Fibroblast of skin of scalp (primary cell): ENCODE measurements at places on chromosomes 16 and 17.

DNA sequence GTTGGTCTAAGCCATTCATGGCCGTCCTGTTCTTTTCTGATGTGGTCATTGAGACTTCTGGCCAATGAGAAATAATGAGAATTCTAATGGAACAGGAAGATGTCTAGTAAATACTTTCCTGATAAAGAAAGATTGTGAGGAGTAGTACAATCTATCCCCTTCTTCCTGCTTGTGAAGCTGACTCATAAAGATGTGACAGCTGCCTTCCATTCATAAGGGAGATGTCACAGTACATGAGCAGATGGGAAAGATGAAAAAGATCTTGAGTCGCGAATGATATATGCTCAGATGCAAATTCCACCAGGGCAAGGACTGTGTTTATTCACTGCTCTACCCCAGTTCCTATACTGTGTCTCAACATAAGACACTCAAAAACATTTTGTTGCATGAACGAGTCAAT, 111.7 kb upstream of the FOXF1 start:
- DNase-seq, result no peak

DNA sequence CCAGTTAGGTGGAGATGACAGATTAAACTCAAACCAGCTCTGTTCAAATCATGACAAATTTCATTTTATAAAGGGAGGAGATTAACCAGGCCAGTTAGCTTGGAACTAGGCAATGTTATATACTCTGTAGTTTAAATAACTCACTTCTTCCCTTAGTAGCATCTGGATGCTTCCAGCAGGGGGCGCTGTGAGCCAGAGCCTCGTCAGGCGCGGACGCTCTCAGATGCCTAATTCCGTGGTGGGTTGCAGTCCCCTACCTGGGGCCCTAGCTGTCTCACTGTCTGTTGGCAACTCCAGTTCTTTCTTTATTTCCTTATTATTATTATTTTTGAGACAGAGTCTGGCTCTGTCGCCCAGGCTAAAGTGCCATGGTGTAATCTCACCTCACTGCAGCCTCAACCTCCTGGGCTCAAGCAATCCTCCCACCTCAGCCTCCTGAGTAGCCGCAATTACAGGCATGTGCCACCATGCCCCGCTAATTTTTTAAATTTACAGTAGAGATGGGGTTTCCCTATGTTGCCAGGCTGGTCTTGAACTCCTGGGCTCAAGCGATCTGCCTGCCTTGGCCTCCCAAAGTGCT, 17.3 kb upstream of the WFDC1 start:
- peak; percentile 61 for DNase-seq

GRCh38 chr17:72733619-72734282, 358.7 kb downstream of the SLC39A11 start:
- DNase-seq, result no peak

- peak; percentile 48 for DNase-seq
These were observed 9.8 kb upstream of the CSNK1D start for GRCh38 chr17:82283208-82283749.

- no peak for DNase-seq
These were observed 109.6 kb downstream of the HS3ST3A1 start for GRCh38 chr17:13491916-13492736.

GRCh38 chr17:7912927-7913524, 3.1 kb downstream of the RNF227 start:
- DNase-seq, result peak; percentile 76

- peak; percentile 57 for DNase-seq
These were observed 107.9 kb downstream of the SMG6 start for GRCh38 chr17:2195729-2196128.

- DNase-seq, result no peak
These were observed 4.6 kb downstream of the CIITA start for GRCh38 chr16:10881479-10882030.

DNA sequence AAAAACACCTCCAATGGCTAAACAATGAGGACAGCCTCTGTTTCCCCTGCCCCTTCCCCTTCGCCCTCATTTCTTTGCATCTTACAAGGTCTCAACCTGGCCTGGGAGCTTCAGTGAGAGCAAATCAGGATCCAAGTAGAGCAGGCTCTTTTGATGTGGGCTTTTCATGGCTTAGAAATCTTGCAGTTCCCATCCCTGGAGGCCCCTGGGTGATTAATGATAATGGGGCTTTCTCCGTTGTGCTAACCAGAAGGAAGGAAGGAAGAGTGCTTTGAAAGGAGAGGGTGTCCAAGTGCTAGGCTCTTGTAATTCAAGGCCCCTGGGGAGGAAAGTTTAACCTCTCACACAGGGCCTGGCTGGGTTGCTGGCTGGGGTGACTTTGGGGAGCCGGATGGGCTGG, 18.5 kb upstream of the IRX3 start:
- no peak for DNase-seq

DNA sequence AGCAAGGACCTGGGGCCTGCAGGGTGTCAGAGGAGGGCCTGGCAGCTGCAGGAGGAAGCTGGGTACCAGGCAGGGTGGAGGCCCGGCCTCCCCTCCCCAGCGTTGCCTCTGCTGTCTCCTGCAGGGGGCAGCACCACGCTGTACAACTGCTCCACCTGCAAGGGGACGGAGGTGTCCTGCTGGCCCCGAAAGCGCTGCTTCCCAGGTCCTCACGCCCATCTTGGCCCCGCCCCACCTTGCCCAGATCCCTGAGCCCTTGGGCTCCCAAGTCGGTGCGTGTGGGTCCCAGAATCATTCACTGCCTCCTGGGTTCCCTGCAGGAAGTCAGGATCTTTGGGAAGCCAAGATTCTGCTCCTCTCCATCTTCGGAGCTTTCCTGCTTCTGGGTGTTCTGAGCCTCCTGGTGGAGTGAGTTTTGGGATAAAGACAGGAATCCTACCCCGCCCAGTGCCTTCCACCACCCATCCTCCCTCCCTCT, 1.2 kb downstream of the TMEM95 start:
- peak; percentile 66 for DNase-seq

- DNase-seq, result no peak
These were observed 42.4 kb upstream of the ABCA10 start for GRCh38 chr17:69271023-69271422.

DNA sequence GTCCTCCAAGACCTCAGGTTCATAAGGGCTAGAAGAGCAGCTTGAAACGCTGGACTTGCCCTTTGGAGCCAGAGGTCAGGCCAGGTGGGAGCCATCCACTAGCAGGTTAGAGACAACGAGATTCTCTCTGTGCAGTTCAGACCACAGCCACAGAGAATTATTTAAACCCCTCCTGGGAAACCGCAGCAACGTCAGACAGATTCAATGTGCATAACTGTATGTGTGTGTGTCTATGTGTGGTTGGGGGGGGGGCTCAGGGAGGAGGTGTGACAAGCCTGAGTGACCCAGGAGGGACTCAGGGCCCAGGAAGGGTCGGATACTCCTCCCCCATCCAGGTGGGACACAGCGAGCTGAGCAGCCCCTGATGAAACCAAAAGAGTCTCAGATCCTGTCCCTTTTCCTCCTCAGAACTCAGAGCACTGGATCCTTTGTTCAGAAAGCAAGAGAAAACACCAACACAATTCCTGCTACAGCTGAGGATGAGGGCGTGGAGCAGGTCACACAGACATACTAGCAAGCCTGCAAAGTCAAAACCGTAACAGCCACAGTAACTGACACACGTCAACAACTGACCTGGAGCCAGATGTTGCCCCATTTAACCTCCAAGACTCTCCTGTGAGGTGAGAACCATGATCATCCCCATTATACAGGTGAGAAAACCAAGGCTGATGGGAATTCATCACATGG, 66.8 kb downstream of the XYLT1 start:
- peak; percentile 50 for DNase-seq

DNA sequence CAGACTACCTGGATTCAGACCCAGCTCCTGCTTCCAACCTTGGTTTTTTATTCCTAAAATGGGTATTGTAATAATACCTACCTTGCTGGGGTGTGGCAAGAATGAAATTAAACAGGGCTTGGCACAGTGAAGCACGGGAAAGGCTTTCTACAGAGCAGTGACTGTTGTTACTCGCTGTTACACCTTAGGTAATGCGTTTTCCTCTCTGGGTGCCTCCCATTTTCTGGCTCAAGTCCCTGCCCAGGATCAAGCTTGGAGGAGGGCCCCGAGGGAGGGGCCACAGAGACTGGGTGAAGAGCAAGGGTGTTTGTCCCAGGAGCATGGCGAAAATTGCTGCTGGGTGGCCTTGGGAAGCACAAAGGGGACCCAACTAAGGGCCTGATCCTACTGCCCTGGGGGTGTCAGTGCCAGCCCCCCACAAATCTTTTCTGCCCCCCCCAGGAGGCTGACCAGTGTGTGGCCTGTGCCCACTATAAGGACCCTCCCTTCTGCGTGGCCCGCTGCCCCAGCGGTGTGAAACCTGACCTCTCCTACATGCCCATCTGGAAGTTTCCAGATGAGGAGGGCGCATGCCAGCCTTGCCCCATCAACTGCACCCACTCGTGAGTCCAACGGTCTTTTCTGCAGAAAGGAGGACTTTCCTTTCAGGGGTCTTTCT, 13.3 kb downstream of the MIEN1 start:
- no peak for DNase-seq

- DNase-seq, result no peak
These were observed 5.2 kb downstream of the ARSG start for GRCh38 chr17:68296217-68297191.

- peak; percentile 73 for DNase-seq
These were observed 60.8 kb upstream of the MED9 start for GRCh38 chr17:17416007-17416399.

DNA sequence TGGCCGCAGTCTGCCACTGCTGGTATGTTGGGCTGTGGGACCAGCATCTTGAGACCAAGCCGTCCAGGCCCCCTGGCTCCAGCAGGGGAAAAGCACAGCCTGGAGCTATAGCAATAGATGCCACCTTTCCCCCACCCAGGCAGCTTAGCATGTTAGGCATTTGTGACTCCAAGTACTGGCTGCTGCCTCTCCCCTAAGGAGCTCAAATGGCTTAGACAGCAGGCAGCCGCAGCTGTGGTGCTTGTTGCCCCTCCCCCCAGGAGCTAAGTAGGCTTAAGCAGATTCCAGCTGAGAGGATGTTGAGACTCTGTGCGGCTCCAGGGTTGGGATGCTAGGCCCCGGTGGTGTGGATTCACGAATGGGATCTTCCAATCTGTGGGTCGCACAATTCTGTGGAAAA, 88.8 kb upstream of the ANKFN1 start:
- DNase-seq, result no peak

DNA sequence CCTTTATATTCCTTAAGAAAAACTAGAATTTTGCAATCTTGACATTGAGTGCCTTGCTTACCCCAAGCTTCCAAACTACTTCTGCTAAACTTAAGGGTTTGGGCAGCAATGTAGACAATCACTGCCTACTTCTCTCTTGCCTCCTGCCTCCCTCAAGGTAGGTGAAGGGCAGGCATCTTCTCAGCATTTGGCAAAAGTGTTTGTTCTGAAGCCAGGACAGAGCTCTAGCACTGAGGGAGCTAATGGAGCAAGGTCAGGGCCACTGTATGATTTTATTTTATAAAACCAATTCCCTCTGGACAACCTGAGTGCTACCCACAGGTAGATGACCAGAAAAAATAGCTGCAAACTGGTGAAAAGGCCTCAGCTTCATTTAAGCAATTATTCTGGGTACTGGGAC, 111.8 kb downstream of the IRX3 start:
- DNase-seq, result no peak

DNA sequence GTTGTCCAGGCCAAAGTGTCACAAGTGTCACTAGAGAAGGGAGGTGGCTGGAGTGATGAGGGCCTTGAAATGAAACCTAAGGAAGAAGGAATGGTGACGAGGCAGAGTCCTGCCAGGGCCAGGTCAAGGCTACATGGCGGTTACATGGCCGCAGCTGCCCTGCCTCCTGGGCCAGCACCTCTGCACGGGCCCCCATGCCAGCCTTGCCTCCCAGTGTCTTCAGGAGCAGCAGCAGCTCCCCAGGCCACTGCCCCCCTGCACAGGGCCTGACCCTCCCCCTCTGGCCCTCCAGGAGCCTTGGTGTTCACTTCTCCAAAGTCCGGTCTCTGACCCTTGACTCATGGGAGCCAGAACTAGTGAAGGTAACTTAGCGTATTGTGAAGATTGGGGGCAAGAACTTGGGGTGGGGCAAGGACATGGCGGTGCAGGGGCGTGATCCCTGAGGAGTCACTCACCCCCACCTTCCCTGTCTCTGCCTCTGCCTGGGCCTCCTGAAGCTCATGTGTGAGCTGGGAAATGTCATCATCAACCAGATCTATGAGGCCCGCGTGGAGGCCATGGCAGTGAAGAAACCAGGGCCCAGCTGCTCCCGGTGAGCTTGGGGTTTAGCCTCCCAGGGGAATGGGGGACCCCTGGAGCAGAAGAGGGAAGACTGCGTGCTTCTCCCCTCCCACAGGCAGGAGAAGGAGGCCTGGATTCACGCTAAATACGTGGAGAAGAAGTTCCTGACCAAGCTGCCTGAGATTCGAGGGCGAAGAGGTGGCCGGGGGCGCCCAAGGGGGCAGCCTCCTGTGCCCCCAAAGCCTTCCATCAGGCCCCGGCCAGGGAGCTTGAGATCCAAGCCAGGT, 4.1 kb upstream of the KCTD11 start:
- no peak for DNase-seq
